Thyroid gland (tissue), 4 donors: ENCODE measurements at places on chromosomes 7 and 10. TPM values are rescaled to one million over a fixed set of nuclear protein-coding genes. Genes with fewer than 3 reads are reported as not detected.

The NRCAM gene
- total RNA-seq: 13.6 TPM

The KLHL7 gene
- total RNA-seq: 20.3 TPM

The TMEM140 gene
- total RNA-seq: 12.8 TPM

The SPAM1 gene
- not detected for total RNA-seq

DNA sequence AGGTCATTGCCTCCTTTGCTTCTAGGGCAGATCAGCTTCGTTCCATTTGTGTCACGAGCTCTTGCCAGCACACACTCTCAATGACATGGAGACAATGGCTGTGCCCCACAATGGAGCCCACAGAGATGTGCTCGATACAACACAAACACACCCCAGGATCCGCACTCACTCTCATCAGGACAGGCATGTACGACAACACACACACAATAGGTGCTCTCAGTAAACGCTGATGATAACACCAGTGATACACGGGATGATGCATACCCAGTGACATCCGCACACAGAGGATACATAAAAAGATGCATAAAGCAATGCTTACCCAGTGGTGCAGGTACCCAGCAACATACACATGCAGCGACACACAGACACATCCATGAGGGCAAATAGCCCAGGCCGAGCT, 61.2 kb upstream of the LBX1 start:
- no peak overlapping the region for H3K4me3 ChIP-seq
- no peaks in the 10 kb centered on the region for H3K36me3 ChIP-seq
- DNase-seq: no peak
- H3K4me1 ChIP-seq: peaks cover 18% of the 10 kb centered on the region

DNA sequence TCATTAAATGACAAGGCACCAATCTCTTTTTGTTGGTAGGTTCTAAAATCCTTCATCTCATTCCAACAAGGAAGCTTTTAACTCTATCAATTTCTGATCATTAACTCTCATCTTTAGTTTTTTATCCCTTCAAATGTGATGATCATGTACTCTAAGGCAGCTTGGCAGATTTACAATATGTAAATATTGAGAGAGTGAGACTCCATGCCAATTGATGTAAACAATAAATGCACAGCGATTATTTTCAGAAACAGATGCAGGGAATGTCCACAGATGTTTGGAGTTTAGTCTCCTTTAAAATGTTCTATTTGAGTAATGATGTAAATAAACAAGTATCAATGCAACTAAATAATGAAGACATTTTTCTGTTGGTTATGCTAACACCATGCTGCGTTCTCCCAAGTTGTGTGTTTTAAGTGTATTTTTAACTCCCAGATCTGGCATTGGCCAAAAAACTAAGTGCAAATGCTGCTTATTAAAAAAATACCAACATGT, 213.8 kb downstream of the AHR start:
- H3K36me3 ChIP-seq: no peaks in the 10 kb centered on the region
- no peak for DNase-seq
- H3K27ac ChIP-seq: no peak overlapping the region
- H3K4me1 ChIP-seq: no peaks in the 10 kb centered on the region
- no peak overlapping the region for H3K4me3 ChIP-seq

DNA sequence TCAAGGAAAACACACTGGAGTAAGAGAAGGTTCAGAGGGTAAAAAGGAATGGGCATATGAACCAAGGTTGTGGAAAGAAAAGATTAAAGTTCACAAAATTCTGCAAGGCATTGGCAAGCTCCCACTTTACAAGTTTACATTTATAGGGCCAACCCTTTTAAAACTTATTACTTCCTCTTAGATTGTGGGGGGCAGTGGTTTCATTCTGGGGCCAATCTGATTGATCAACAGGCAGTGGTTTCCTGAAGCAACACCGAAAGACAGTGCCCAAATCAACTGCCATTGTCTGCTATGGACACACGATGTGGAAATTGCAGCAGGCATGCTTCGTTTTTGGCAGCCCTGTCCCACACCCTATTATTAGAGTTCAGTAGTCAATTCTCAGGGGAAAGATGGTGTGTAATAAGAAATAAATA, 154.0 kb downstream of the SGMS1 start:
- no peaks in the 10 kb centered on the region for H3K27me3 ChIP-seq
- no peaks in the 10 kb centered on the region for H3K36me3 ChIP-seq
- no peak for DNase-seq
- peak overlapping the region; percentile 75 for H3K27ac ChIP-seq
- no peak overlapping the region for H3K4me3 ChIP-seq

GRCh38 chr7:134932707-134933370, 53.5 kb upstream of the AGBL3 start:
- H3K36me3 ChIP-seq: no peaks in the 10 kb centered on the region
- H3K4me1 ChIP-seq: peaks cover 70% of the 10 kb centered on the region
- H3K27me3 ChIP-seq: no peaks in the 10 kb centered on the region
- H3K27ac ChIP-seq: peak overlapping the region; percentile 86

DNA sequence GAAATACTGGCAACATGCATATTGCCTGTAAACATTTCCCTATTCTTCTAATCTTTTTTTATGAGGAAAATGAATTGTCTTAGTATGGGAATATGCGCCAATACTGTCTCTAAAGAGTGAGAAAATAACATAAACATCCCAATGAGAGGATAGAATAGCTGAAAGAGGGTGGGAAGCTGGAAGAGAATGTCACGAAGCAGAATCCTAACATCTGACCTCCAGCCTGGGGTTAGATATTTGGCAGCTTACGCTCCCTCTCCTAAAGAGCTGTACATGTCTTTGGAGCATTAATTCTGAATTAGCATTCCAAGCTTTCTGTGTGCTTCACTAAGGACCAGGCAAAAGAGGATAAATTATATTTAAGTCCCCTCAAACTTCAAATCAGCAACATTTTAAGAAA, 31.6 kb upstream of the SLC16A12 start:
- H3K27ac ChIP-seq: peak overlapping the region; percentile 31
- no peaks in the 10 kb centered on the region for H3K27me3 ChIP-seq
- H3K4me1 ChIP-seq: peaks cover 13% of the 10 kb centered on the region
- no peak for DNase-seq
- no peaks in the 10 kb centered on the region for H3K36me3 ChIP-seq

GRCh38 chr10:43380610-43381222, 9.3 kb downstream of the FXYD4 start:
- DNase-seq: no peak
- no peak overlapping the region for H3K27ac ChIP-seq
- H3K4me1 ChIP-seq: no peaks in the 10 kb centered on the region

GRCh38 chr10:128036011-128036615, 90.1 kb downstream of the MKI67 start:
- no peak for DNase-seq
- no peak overlapping the region for H3K27ac ChIP-seq
- no peaks in the 10 kb centered on the region for H3K4me1 ChIP-seq
- H3K4me3 ChIP-seq: no peak overlapping the region
- H3K27me3 ChIP-seq: no peaks in the 10 kb centered on the region
- H3K36me3 ChIP-seq: no peaks in the 10 kb centered on the region
